ENCODE measurements at places on chromosomes 7 and 10. TPM values are rescaled to one million over a fixed set of nuclear protein-coding genes. Genes with fewer than 3 reads are reported as not detected.

Gene TLX1
- not detected for polyA plus RNA-seq

DNA sequence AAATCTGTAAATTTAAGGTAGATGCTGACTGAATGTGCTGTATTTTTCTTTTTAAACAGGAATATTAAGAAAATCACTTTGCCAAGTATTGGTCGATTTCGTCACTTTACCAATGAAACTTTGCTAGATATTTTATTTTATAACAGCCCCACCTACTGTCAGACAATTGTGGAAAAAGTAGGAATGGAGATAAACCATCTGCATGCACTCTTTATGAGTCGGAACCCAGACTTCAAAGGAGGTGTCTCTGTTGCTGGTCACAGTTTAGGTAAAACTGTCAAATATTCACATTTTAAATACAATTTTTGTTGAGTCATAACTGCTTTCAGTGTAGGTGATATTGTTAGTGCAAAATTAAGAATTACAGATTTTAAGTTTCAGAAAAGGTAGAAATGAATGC, 25.2 kb downstream of the SEC23IP start:
- H3K36me3 ChIP-seq = peaks cover 12% of the 10 kb centered on the region
- DNase-seq = no peak
- H3K4me3 ChIP-seq = no peak overlapping the region
- H3K27me3 ChIP-seq = no peaks in the 10 kb centered on the region
- no peak overlapping the region for H3K27ac ChIP-seq

- DNase-seq = no peak
- H3K4me3 ChIP-seq = no peak overlapping the region
- H3K36me3 ChIP-seq = no peaks in the 10 kb centered on the region
- no peak overlapping the region for H3K27ac ChIP-seq
- no peaks in the 10 kb centered on the region for H3K27me3 ChIP-seq
These were observed 73.3 kb downstream of the MICALL2 start for GRCh38 chr7:1385809-1386622.

- peaks cover 3% of the 10 kb centered on the region for H3K27me3 ChIP-seq
- H3K4me1 ChIP-seq = no peaks in the 10 kb centered on the region
- H3K4me3 ChIP-seq = no peak overlapping the region
- H3K36me3 ChIP-seq = no peaks in the 10 kb centered on the region
- H3K27ac ChIP-seq = no peak overlapping the region
These were observed 19.6 kb upstream of the PIP4K2A start for GRCh38 chr10:22733992-22734391.

Data from B cell (primary cell).